ENCODE measurements at places on chromosomes 5 and 9.

GRCh38 chr5:160048131-160048530 lies 39.2 kb downstream of the TTC1 start:
- no peak for DNase-seq

DNA sequence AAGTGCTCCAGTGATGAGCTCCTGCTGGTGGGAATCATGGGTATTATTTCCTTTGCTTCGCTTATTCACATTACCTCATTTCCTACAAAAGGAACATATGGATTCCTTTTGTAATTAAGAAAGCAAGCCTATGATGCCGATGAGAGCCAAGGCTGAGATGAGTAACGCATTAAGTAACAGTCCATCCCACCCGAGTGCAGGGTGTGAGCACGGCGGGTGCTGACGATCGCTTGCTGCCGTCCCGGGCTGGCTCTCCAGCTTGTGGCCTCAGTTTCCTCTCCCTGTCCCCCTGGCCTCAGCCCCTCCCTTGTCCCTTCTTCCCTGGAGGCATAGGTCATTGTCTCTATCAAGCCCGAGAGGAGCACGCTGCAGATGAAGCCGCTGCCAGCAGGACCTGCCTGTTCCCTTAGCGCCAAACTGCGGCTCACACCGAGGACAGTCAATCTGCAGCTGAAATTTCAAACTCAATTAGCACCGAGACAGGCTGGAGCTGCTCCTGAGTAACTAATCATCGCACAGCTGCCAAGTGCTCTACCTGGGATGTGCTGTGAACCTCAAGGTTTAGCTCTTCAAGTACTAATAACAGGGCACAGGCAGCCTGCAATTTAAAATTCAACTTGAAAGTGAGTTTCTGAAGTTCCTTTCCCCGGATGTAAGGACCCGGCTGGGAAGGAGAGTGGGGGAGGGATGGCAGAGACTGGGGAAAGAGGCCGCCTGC lies 115.2 kb upstream of the RAPGEF1 start:
- DNase-seq = no peak

GRCh38 chr9:110605565-110605964 lies 26.0 kb upstream of the SVEP1 start:
- DNase-seq = no peak

GRCh38 chr5:1255081-1255561 lies 29.9 kb downstream of the SLC6A18 start:
- DNase-seq = peak; percentile 27

GRCh38 chr5:154562244-154562880 lies 84.3 kb upstream of the HAND1 start:
- no peak for DNase-seq
